Hepatocyte (in vitro differentiated cells): ENCODE measurements at places on chromosomes 2 and 18.

- no peak overlapping the region for H3K4me3 ChIP-seq
- peaks cover 5% of the 10 kb centered on the region for H3K4me1 ChIP-seq
- DNase-seq: no peak
- H3K36me3 ChIP-seq: no peaks in the 10 kb centered on the region
Observed at GRCh38 chr2:134586326-134586965, 132.4 kb downstream of the TMEM163 start.

DNA sequence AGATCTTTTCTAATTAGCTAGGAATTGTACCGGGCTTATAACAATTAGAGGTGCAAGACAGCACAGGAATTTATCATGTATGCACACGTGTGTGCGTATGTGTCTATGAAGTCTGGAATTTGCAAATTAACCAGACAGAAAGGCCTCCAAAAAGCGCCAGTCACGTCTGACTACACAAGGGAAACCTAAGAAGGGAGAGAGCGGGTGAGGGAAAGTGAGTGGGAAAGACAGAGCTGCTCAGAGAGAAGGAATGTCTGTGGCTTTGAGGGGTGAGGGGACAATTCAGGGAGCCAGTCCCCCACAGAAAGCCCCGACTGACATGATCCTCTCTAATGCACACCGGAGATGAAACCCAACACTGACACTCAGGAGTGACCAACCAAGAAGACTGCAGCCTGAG lies 197.7 kb upstream of the SH3BP4 start:
- no peak for DNase-seq
- no peak overlapping the region for H3K27ac ChIP-seq
- H3K36me3 ChIP-seq: no peaks in the 10 kb centered on the region
- H3K27me3 ChIP-seq: no peaks in the 10 kb centered on the region
- no peak overlapping the region for H3K4me3 ChIP-seq
- H3K4me1 ChIP-seq: no peaks in the 10 kb centered on the region

DNA sequence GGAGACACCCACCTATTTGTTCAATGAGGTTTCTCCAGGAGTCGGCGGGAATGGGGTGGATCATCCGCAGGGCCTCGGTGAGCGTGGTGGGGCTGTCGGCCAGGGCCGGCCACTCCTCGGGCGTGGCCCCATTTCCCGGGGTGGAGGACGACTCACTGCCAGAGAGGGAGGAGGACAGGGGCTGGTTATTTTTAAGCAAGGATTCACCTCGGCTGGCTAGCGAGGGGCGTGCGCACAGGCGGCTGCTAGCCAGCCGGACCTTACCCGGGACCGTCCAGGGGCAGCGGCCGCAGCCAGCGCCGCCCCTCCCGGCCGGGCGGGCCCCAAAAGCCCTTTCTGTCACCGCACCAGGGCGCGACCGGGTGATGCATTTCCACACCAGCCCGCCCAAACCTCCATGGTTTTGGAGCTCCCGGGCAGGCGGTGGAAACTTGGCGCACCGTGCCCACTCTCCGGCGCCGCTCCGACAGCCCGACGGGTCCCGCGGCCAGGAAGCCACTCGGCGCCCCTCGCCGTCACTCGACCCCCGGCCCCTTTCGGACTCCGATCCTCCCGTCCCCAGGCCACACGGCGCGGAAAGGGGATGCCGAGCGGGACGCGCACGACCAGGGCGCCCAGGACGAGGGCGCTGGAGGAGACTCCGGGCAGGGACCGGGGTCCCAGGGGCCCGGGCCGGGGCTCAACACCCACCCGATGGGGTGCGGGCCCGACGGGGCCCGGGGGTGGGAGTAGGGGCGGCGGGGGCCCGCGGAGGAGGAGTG lies 57.1 kb downstream of the SNORC start:
- no peak overlapping the region for H3K27ac ChIP-seq
- no peaks in the 10 kb centered on the region for H3K36me3 ChIP-seq
- peaks cover 11% of the 10 kb centered on the region for H3K4me1 ChIP-seq
- H3K27me3 ChIP-seq: peaks cover 65% of the 10 kb centered on the region

DNA sequence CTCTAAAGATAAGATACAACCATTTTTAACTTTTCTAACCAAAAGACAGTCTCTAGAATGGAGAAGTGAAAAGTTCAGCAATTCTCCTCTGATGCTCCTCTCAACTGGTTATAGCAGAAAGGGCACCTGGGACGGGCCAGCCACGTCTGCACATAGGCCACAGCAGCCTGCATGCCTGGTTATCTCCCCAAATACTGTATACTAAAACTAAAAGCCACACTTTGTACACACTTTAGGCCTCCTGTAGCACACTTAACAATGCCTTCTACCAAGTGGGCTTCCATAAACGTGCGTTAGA lies 179.1 kb downstream of the ANKRD44 start:
- no peaks in the 10 kb centered on the region for H3K36me3 ChIP-seq
- H3K27me3 ChIP-seq: no peaks in the 10 kb centered on the region
- no peak overlapping the region for H3K4me3 ChIP-seq
- H3K27ac ChIP-seq: no peak overlapping the region
